ENCODE measurements at places on chromosomes 1 and 21.

DNA sequence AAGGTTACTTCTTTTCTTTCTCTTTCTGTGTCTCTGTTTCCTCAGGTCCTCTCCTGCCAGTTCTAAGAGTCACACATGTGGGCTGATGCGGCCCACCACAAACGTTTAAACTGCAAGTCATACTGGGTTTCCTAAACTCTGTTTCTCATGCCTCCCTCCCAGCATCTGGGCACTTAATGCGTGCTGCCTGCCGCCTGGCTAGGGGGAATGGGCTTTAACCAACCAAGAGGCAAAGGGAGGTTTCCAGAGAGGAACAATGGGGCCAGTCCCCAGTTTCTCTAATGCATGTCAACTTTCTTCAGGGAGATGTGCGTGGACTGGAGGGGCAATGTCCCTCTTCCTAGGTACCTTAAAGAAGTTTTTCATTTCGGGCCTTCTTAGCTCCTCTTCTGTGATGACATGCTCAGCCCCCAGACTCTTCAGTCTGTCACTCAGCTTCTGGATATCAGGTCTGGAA lies 19.9 kb upstream of the SRSF4 start:
- no peak for DNase-seq

GRCh38 chr1:240173836-240174235 lies 82.2 kb downstream of the FMN2 start:
- no peak for DNase-seq

- DNase-seq: no peak
These were observed 25.5 kb downstream of the CD58 start for GRCh38 chr1:116545359-116545705.

GRCh38 chr1:26317612-26318337 lies at the start of gene CD52:
Gene CD52, plus strand, starts transcription at chr1:26317958. Its CDS starts 60 bp downstream, at chr1:26318018.
- DNase-seq: peak; percentile 81

GRCh38 chr1:216310776-216311175 lies 112.5 kb downstream of the USH2A start:
- no peak for DNase-seq

- peak; percentile 47 for DNase-seq
These were observed 21.0 kb upstream of the RAP1A start for GRCh38 chr1:111598544-111598943.

DNA sequence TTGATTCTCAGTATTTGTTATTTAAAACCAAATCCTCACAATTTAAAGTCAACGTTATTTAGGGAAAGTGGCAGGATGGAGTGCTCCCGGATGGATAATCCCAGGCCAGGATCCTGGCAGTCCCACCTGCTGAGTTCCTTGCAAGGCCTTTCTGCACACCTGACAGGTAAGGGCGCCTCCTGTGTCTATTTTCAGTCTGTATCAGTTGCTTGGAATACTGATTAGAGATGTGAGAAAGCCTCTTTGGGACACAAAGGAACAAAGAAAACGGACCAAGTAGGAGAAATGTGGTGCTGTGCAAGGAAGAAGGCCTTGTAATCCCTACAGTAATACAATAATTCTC lies 12.2 kb downstream of the STYXL2 start:
- DNase-seq: no peak

- no peak for DNase-seq
These were observed 4.0 kb upstream of the ZBTB40 start for GRCh38 chr1:22447621-22448111.

DNA sequence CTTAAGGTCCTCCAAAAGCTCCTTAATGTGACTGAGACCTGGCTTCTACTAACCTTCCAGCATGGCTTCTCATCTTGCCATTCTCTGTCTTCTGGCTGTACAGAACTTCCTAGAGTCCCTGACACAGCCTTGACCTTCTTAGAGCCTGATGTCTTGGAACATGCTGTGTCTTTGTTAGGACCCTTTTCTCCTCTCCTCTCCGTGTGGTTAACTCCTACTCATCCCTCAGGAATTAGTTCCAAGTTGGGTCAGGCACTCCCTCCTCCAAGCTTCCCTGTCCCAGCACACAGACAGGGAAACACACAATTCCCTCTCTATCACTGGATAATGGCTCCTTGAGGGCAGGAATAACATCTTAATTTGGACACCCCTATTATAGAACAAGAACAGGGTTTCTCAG lies 275.4 kb upstream of the USP24 start:
- DNase-seq: no peak
